Fibroblast of pulmonary artery (primary cell): ENCODE measurements at places on chromosomes 12 and 14.

- DNase-seq: no peak
Measured at GRCh38 chr14:99472937-99473336, 7.7 kb downstream of the SETD3 start.

DNA sequence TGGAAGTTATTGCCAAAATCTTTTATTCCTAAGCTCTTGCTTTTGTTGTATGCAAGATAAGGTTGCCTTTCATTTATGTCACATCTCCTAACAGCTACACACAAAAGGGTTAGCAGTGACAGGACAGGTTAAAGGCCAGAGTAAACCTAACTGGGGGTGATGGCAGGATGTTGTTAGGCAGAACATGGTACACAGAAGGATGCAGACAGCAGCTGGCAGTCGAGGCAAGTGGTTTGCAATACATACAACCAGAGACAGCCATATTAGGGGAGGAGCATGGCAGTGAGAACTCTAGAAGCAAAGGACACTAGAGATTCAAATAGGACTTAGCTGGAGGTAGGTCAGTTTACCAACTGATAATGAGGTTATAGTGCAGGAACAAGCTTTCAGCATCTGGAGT lies 2.7 kb upstream of the ABCD2 start:
- DNase-seq: no peak

DNA sequence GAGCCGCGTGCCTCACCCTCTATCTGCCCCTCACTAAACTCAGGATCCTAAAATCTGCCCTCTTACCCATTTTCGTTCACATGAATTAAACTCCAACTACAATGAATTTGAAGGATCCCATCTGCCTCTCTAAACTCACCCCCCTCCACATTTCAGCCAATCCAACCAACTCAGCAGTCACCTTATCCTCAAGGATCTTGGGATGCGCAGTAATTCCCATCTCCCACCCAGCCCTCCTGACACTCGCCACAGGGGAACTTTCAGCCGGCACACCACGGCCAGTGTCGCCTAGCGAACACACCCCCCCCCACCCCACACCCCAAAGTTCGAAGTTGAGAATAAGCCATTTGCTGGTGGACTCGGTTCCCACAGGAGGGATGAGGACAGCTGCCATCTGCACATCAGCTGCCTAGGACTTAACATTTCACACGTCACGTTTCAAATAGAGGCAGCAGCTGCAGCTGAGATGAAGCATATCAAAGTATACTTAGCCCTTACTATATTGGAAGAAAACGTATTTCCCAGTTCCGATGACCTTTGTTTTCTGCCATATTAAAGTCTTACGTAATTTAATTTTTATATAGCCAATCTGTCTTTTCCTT lies 8.7 kb upstream of the SELPLG start:
- no peak for DNase-seq

GRCh38 chr14:61188978-61189808 lies 91.9 kb downstream of the TMEM30B start:
- peak; percentile 74 for DNase-seq

DNA sequence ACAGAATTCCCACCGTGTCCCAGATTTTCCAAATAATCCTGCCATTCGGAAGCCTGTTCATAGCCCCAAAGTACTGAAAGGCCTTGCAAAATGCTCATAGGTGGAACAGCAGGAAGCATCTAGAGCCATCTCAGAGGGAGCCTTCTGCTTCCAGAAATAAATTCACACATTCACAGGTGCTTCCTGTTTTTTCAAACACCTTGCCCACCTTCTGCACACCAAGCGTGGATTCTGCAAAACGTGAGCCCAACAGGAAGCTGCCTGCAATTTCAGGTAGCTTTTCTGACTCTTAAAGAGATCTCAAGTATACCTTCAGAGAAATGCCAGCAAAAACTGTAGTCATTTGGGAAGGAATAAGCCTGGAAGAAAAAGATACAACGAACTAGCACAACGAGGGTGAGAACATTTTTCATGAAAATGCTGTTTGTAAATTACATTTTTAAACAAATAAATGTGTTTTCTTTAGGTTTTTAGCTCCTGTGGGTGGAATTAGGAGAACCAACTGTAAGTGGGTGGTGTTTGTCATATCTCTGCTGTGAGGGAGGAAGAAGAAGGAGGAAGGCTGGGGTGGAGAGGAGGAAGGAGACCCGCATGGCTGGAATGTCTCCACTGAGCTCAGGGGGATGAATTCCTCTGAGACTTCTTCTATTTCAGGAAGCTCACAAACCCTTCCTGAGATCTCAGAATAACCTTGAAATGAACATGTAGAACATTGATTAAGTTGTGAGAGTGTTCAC lies at the start of gene IFNG-AS1:
Gene IFNG-AS1, plus strand, starts transcription at position 264 of the 737 bp plus-strand sequence.
- DNase-seq: no peak

- no peak for DNase-seq
Measured at GRCh38 chr12:113290506-113290905, 44.4 kb downstream of the SLC8B1 start.

- DNase-seq: no peak
Measured at GRCh38 chr12:105841840-105842239, 296.9 kb downstream of the NUAK1 start.

GRCh38 chr12:117890137-117890536 lies 78.7 kb downstream of the KSR2 start:
- DNase-seq: no peak

DNA sequence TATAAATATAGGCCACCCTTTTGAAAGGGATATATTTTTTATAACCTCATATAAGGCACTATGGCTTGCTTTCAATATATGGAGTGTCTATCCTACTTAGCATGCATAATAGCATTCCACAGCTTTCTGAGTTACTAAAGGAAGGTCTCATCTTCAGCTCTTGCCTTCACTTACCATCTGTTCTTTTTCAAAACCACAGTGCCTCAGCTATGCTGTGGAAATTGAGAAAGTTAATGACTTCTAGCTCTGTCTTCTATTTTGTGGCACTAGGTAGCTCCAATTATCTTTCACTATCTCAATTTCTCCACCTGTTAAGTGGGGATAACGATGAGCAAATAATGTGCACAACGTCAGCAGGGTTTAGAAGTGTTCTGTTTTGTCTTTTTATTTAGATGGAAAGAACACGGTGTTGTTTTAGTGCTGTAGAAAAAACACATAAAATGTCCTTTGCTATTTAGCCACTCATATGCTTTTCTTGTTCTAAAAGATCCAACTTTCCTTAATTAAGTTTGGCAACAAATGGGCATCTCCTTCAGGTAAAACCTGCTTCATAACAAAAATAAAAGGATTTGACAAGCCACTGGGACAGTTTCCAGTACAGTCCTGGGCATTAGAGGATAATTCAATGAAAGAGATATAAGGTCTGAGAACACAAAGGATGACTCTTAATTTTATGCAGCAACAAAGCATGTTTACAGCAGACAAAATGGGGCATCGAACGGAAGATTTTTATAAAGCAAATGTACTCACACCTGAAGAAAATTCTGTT lies 462.0 kb upstream of the SYT1 start:
- DNase-seq: no peak

DNA sequence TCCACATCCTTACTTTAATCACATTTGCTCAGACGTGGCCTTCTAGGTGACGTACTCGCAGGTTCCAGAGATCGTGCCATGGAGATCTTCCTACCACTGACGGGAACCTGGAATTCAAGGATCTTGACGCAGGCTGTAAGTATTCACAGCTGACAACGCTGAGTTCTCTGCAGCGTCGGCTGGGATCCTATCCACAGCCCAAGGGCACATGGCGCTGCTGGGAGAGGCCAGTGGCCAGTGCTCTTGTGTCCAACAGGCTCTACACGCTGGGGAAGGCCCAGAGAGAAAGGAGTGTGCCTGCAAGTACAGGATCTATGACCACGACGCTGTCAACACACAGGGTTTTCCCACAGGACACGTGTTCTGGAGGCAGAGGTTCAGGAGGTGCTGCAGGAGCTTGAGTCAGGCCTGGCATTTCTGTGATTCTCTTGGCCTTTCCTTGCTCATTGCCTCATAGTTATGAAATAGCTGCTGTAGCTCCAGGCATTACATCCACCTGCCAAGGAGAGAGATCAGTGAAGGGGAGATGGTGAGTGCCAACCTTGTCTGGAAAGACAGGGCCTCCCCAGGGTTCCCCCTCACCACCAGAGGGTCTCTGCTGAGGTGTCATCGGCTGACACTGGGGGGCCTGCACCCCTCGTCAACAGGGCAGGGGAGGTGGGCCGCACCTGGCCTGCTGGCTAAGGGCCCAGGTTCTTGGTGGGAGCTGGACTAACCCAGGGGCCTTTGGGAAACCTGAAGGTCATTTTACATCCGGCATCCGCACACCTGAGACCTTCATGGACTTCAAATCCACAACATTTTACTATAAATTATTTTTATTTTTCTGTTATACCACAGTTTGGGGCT lies 21.3 kb downstream of the LRCOL1 start:
- no peak for DNase-seq

DNA sequence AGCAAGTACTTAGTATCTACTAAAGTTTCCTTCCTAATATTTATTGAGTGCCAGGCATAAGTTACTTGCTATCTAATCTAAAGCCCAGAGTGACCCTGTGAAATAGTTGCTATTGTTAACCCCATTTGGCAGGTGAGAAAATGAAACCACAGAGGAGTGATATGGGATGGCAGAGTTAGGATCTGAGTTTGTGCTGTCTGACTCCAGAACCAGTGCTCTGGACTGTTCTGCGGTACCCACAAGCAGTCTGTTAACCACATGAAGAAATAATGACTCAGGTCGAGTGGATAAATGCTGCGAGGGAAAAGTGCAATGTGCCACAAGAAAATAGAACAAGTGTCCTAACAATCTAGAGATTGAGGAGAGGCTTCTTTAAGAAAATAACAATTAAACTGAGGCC lies 60.7 kb upstream of the GZMB start:
- DNase-seq: no peak

DNA sequence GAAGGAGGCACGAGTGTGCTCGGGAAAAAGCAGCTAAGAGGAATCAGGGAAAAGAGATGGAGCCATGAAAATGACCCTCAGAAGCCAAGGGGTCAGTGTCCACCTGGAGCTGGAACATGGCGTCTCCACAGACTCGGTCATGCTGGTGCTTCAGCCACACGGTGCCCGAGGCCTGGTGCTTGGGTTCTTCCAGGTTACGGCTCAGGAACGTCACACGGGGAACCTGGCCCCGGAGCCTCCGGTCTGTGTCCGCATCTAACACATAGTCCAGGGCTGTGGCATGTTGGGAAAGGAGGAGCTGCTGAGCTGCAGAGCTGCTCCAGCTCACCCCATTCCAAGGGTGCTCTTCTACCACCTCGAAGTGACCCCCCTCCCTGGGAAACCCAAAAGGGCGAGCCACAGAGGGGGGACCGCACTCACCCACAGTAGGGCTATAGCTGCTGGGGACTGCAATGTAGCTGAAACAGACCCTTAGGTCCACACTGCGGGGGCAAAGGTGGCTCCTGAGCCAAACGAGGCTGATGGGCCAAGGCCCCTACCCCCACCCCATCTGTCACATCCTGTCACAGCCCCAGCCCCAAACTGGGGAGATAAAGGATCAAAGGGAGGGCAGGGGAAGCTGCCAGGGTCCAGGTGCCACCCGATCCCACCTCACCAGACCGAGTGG lies 10.8 kb downstream of the ITGA7 start:
- DNase-seq: no peak

DNA sequence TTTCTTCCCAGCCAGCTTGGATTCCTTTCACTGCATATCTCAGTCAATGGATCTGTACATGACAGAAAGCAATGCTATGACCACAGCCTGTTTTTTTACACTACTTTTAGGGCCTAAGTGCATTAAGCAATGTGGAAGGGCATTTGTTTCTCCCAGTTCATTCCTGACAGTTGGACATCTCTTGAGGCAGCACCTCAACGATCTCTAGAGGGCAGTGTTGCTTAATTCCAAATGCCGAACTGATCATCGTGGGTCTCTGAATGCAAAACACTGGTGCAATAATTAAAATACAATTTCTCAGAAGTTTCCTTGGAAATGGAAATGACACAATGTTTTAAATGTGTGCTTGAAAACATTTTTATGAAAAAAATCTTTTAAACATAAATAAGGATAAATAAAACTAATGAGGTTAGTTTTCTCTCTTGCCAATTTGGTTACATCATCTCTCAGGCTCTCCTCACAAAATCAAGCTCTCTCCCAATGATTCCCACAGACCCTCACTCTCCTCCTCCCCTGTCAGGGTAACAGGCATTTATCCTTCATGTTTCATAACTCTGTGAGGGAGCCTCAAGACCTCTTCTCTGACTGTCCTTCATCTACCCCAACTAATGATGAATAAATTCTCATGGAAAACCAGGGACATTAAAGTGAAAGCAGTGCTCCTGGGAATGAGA lies 192.4 kb upstream of the SLC16A7 start:
- peak; percentile 80 for DNase-seq

DNA sequence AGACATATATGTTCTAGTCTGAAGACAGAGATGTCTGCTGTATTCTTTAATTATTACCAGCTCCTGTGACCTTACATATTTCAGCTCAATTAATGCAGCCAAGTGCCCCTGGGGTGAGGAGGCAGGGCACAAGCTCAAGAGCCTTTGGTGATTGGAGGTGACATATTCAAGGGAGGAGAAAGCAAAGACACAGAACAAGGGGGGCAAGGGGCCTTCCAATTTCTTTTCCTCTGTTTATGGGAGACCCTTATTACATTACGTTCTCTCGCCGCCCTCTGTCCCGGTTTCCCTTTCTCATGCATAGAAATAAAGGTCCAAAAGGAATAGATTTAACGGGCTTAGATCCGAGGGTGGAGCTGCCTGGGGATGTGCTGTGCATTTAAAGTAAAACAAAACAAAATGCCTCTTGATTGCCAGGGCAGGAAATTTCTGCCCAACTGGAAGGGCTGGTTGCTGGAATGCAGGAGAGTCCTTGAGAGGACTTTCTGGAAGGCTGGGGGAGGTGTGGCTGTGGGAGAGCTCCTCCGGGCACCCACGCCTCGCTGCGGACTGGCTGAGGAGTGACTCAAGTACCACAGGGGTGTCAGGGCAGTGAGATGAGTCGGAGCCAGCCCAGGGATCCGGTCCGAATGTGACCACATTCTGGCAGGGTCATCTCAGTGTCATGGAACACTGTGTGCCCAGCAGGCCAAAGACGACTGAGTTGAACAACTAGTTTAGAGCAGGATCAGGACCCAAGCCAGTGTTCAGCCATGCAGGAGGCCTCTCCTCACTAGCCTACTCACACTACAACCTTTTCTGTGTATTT lies 32.1 kb upstream of the GSG1 start:
- DNase-seq: peak; percentile 71

- DNase-seq: peak; percentile 4
Measured at GRCh38 chr14:40417777-40418401, 985.7 kb upstream of the FBXO33 start.

- DNase-seq: no peak
Measured at GRCh38 chr14:68660495-68660894, 132.4 kb downstream of the ZFP36L1 start.

GRCh38 chr14:102333795-102334705 lies 14.5 kb downstream of the ZNF839 start:
- no peak for DNase-seq

- no peak for DNase-seq
Measured at GRCh38 chr12:130744274-130744673, 28.2 kb upstream of the RIMBP2 start.

GRCh38 chr14:31930493-31931240 lies 146.4 kb upstream of the ARHGAP5 start:
- peak; percentile 17 for DNase-seq

GRCh38 chr12:40942326-40942725 lies 245.8 kb upstream of the PDZRN4 start:
- DNase-seq: peak; percentile 4
